ENCODE measurements at places on chromosomes 6 and 20.

- no peak for DNase-seq
Measured at GRCh38 chr20:50111829-50112495, 988 bp downstream of the UBE2V1 start.

- DNase-seq = no peak
Measured at GRCh38 chr20:6576726-6577125, 190.8 kb upstream of the BMP2 start.

- DNase-seq = no peak
Measured at GRCh38 chr6:44022671-44023352, 104.4 kb downstream of the MRPL14 start.

DNA sequence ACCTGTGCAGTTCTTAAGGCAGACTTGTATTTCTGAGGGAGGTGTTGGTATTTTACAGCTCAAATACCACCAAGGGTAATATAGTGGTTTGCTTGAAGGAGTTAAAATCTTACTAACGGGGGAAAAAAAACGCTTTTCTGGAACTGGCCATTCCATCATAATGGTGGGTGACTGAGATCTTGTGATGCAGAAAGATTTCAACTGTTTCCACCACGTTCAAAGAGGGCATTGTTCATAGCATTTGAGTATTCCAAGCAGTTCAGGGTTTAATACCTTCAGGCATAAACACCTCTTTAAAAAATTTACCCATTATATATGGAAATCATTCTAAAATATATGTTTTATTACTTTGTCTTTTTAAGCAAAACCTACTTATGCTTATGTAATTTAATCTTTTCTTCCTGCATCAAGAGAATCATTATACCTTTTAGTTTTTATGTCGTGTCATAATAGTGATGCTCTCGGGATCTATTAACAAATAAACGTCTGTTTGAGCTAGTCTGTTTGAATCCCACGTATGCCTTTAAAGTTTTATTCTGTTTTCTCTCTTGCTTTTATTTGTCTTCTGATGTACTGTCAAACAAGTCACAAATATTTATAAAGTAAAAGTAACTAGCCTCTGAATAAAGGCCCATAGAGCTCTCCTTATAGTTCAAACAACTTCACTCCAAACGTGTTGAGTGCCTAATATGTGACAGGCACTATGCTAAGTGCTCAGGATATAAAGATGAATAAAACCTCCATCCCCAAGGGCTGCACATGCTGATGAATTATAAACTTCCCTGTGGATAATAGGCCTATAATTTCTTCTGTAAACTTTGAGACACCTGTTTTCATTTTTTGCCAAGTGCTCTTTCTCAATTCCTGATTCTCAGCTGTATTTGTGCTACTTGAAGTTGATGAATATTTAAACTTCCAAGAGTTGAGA lies 298.8 kb upstream of the FERMT1 start:
- DNase-seq = no peak

DNA sequence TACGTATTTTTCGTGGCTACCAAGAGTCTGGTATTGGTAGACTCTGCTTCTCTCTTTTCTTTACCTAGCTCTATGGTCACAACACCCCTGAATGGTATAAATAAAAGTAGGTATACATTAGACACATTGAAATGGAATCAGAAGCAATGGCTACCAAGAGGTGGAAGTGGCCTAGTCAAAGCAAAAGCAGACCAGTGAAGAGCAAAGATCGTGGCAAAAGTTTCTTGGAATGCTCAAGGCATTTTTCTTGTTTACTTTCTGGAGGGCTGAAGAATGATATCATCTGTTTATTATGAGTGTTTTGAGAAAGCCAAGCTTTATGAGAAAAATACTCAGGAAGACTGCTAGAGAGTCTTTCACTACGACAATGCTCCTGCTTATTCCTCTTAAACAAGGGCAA lies 28.6 kb upstream of the MOCS1 start:
- DNase-seq = no peak

DNA sequence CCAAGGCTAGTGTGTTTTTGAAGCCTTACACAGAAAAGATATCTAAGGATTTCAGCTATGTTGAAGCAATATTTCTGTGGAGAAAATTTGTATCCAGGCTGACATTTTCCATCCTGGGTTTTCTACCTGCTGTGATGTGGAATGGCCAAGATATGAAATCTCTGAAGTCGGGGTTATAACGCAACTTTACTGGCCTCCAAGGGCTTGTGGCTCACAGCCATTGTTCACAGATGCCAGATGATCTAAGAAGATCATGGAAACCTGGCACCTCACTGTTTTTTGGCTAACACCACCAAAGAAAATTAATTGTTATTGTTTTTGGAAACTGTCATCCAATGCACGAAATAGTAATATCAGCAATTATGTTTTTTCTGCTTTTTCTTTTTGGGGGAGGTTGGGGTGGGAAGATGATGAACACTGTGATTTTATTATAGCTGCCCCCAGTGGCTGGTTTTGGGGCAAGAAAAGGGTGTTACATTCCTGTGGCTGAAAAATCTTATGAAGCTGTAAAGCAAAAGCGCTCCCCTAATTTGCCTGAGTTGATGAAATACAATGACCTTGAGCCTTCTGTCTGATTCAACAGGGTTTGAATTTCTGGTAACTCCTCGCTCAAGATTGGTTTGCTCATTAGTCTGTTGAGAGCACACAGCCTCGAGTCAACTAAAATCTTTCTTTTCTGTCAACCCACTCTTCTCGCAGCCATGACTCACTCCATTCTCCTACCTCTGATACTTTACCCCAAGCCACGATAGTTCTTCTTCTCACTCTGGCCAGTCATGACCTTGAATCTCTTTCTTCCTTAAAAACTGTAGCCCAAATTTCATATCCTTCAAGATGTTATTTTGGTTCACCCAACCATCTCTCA lies 236.7 kb downstream of the PAX1 start:
- DNase-seq = no peak

DNA sequence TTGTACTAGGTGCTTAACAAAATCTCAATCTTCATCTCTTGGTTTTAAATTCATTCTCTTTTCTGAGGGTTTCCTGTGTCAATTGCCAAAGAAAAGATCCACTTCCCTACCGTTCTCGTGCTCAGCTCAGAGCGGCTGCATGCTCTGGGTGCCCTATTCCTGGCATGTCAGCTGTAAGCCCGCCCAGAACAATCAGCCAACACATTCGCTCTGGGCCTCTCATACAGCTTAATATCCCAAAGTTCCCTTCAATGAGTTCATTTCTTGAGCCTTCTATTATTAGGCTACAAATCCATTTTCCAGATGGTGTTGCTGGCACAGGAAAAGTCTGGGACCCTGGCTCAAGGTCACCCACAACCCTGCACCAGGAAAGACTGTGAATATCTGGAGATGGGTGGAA lies 24.3 kb upstream of the LRFN2 start:
- DNase-seq = no peak

DNA sequence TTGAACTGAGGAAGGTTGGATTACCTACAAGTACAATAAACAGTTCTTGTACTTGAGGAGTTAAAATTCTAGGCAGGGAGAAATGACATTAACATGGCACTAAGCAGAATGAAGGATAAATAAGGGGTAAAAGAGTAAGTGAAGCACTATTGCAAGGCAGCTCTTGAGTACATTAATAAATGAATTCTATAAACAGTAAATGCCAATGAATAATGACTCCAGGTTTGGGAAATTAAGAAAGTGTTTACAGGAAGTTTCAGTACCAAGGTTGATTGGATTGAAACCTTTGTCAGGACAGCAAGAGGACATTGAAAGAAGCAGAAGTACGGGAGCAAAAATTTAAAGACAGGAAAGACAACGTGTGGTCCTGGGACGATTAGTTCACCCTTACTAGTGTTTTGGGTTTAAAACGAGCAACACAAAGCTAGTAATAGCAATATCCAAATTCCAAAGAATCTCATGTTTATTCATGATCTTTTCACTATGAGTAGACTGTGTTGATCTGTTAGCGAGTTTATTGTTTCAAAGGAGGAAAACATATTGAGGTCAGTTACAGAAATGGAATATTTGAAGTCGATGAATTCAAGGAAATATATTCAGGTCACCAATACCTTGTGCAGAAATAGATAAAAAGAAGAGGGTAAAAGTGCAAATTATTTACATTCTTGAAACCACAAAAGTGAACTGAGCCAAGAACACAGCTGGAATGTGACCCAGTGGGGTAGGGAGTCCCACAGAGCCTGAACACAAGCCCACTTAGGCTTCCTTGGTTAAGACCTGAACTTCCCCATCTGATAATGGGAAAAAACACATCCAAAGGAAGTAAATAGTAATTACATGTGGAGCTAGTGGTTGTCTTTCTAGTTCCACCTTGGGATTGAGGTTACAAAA lies 80.8 kb downstream of the MKKS start:
- DNase-seq = no peak

DNA sequence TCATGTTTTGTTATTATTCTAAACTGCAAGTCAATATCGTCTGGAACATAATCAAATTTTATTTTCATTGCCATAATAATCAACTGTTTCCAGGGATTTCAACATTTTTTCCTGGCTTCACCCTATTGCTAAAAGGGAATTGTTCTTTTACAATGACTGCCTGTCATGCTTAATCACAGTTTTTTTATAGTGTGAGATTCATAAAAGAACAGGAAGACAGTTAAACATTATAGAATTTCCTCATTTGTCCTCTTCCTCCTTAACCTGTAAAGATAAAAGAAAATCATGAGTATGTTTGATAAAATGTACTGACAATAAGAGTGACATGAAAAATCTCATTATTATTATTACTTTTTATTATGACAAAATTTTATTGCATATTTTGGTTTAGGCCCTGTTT lies 73.3 kb upstream of the CENPW start:
- DNase-seq = no peak

- no peak for DNase-seq
Measured at GRCh38 chr6:3296537-3296936, 37.8 kb downstream of the PSMG4 start.

DNA sequence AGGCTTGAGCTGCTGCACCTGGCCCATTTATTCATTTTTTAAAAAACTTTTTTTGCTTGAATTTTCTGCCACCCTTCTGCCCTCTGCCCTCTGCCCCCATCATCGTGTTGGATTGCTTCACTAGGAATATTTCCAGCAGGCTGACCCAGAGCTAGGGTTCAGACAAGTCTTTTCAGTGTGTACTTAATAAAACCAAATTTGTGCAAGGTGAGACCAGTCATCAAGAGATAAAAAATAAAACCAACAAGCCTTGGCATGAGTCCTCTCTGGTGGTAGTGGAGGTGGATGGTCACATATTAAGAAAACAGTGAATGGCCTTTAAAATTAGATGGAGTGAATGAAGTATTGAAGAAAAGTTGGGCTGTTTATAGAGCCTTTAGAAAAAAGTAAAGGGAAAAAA lies 239.6 kb downstream of the CDKAL1 start:
- DNase-seq = no peak

DNA sequence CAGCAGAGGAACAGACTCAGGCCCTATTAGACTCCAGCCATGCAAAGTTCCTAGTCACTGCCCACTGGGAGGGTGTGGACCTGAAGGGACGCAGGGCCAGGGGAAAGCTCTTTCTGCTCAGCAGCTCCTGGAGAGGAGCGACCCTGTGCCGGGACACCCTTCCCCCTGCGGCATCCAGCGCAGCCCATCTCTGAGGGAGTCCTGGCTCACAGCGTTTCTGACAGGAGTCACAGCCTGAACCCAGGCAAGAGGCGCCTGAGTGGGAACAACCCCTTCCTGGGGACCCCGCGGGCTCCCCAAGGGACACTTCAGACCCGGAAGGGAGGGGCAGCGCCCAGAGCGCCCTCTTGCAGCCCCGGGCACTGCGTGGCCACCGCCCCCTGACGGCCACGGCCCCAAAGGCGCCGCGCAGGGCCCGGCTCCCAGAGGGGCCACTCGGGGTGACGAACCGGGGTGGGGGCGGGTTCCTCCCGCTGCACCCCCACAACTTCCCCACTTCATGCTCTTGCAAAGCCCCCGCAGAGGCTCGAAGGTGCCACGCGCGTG lies 862 bp downstream of the UCKL1 start:
- DNase-seq = no peak
